GM12878 (cell line): ENCODE measurements at places on chromosomes 11 and 22. TPM values are rescaled to one million over a fixed set of nuclear protein-coding genes. Genes with fewer than 3 reads are reported as not detected.

The SEPTIN3 gene
- 1.7 and 1.9 TPM in 2 replicates for total RNA-seq

The SHANK2 gene
- 0.13 and 0.31 TPM in 2 replicates for total RNA-seq

The ANGPTL5 gene
- total RNA-seq: not detected in 2 replicates

The THRSP gene
- not detected in 2 replicates for total RNA-seq

The CCDC89 gene
- total RNA-seq: not detected in 2 replicates

The SEC14L6 gene
- not detected in 2 replicates for total RNA-seq

The CDC45 gene
- total RNA-seq: 45.4 and 49.3 TPM in 2 replicates

The OR5B21 gene
- not detected in 2 replicates for total RNA-seq

The CBLIF gene
- not detected in 2 replicates for total RNA-seq

- DNase-seq: no peak
Measured at GRCh38 chr11:78149646-78150045, 10.2 kb upstream of the ALG8 start.

GRCh38 chr11:102238391-102238821 lies 78.9 kb upstream of the BIRC3 start:
- no peak for DNase-seq

- no peak for DNase-seq
Measured at GRCh38 chr11:95788921-95789505, 569 bp downstream of the FAM76B start.

GRCh38 chr11:61037441-61038093 lies 64.7 kb upstream of the CD5 start:
- no peak for DNase-seq

DNA sequence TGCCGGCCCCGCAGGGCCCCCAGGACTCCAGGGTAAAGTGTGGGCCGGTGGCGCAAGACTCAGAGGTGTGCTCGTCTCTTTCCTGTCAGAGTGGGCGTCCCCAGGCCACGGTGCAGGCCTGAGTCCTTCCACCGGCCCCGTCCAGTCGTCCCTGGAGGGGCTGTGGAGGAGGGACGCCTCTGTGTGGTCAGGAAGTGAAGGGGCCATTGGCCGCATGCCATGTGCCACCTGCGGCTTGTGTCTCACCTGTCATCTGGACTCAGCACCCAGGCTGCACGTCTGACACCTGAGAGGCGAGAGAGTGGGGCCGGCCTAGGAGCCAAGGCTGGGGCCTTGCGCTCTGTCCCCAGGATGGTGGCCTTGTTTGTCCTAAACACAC lies 25.2 kb downstream of the MUC6 start:
- no peak for DNase-seq

GRCh38 chr11:124085997-124086846 lies 29.0 kb upstream of the VWA5A start:
- DNase-seq: no peak

GRCh38 chr11:33533386-33534052 lies 167.1 kb downstream of the C11orf91 start:
- no peak for DNase-seq

DNA sequence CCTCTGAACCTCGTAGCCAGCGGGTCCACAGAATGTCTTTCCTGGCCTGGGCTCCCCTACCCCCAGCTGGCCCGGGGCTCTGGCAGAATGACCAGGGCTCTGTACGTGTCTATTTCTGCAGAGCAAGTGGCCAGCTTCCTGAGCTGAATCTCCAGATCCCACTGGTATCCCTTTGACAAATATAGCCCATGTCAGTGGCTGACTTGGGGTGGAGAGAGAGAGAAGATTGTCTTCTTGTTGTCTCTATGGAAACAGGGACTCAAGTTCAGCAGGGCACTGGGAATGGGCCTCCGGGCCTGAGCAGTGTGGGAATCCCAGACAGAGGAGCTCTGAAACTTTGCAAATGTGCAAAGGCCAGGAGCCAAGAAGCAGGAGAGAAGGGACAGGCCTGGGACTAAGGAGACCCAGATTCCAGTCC lies 33.9 kb downstream of the ANO1 start:
- no peak for DNase-seq

DNA sequence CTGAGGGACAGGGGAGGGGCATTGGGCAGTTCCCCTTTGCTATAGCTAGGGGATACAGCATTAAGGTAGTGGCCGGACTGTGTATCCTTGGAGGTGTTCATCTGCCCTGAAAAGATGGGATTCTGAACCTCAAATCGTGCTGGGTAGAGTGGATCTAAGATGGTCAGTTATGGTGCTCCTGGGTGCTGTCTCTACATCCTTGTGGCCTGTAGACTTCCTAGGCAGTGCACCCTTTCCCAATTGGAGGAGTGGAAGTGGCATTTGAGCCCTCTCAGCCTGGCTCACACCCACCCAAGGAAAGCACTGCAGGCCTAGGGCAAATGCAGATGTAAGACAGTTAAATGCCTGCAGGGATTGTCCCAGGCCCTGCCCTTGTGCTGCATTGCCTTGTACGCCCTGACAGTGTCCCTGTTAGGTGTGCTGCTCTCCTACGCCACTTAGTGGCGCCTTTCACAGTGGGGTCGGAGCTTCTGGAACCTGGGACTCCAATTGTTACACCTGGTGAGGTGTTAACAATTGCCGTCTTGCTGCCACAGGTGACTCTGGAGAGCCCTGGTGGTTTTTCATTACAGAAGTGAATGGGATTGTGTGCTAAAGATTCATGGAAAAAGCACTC lies 35.0 kb downstream of the PPFIBP2 start:
- DNase-seq: no peak

GRCh38 chr22:23270212-23270733 lies 90.0 kb downstream of the BCR start:
- DNase-seq: no peak

DNA sequence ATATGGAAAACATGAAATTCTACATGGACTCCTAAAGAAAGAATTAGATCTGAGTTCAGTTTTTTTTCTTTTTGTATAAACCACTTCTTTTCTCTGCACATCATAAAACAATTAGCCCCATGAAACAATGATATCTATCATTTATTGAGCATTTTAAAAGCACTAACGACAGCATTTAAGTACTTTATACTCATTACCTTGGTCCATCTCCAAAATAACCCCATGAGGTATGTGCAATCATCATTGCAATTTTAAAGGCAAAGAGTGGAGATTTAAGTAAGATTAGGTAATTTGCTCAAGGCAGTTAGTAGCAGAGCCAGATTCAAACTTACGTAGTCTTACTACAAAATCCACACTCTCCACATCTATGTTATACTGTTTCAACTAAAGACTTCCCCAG lies 177.7 kb upstream of the RAG2 start:
- no peak for DNase-seq

GRCh38 chr11:85766721-85767161 lies 44.2 kb downstream of the SYTL2 start:
- DNase-seq: no peak

GRCh38 chr11:12414611-12415010 lies 37.2 kb downstream of the PARVA start:
- DNase-seq: no peak

DNA sequence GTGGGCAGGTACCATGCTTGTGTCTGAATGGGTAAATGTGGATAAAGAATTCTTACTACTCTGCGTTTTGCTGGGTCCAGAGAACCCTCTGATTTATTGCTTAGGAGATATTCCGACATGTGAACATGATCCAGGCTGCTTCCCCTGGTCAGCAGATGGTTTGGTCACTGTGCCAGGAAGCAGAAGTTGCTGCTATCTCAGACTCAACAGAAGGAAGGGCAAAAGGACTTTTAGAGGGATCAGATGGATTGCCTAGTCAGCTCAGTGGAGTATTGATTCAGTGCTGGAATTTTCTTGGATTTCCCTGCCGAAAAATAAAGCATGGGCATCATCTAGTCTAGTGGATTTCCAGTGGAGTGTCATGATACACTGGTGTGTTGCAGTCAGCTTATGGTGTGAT lies 440.1 kb downstream of the NTM start:
- no peak for DNase-seq

- DNase-seq: no peak
Measured at GRCh38 chr11:121488641-121489040, 35.9 kb upstream of the SORL1-AS1 start.

DNA sequence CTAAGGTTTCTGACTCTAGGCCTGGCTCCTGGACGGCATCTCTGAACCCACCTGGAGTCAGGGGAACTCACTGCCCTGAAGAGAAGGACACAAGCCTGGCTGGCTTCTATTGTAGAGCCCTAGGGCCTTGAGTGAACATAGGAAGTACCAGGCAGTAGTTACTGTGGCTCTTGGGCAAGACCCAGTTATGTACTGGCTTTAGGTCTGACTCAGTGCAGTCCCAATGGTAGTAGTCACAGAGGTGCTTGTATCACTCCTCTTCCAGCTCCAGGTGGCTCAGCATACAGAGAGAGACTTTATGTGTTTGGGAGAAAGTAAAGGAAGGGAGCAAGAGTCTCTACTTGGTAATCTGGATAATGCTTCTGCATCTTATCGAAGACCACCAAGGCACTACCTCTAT lies 13.9 kb upstream of the PAK1 start:
- no peak for DNase-seq

- DNase-seq: no peak
Measured at GRCh38 chr11:133844217-133844616, 1.1 kb downstream of the SPATA19 start.

GRCh38 chr22:26735019-26735409 lies 77.6 kb downstream of the MIAT start:
- DNase-seq: no peak

- DNase-seq: no peak
Measured at GRCh38 chr22:20957102-20957682, 9.9 kb upstream of the AIFM3 start.

- DNase-seq: no peak
Measured at GRCh38 chr11:27254744-27255446, 108.1 kb downstream of the CCDC34 start.

- DNase-seq: no peak
Measured at GRCh38 chr11:4809246-4809645, 5.1 kb upstream of the OR52R1 start.

DNA sequence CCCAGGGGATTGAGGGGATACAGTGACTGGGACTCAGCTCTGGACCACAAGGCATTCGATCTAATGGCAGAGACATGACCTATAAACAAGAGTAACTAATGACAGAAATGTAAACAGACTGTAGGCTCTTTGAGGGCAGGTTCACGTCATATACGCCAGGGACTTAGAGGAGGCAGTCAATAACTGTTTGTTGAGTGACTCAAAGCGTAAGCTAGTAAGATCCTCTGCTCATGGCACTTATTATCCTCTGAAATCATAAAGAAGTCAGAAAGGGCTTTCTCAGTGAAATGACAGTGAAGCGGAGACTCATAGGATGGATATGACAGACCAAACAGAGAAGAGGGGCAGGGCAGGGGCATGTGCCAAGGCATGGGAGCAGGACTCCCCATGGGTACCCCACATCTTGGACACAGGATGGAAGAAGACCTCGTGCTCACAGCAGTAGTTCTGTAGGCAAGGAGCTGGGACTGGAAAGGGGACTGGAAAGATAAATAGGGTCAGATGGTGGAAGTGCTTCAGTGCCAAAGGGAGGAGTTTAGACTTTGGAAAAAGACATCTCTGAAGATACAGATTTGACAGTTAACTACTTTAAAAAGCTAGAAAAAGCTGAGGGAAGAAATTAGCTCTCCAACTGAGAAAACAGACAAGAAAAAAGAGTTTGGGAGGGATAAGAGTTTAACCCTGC lies 72.7 kb downstream of the SLC1A2 start:
- no peak for DNase-seq

- DNase-seq: no peak
Measured at GRCh38 chr11:95200781-95201457, 30.1 kb downstream of the SESN3 start.

GRCh38 chr22:30183861-30184278 lies 62.7 kb downstream of the LIF start:
- DNase-seq: no peak

GRCh38 chr11:32152821-32153220 lies 61.9 kb downstream of the RCN1 start:
- no peak for DNase-seq
